NCI-H774 (cell line): ENCODE measurements at places on chromosomes 4 and X.

GRCh38 chrX:155086202-155086840, 15.0 kb downstream of the BRCC3 start:
- no peak for DNase-seq

DNA sequence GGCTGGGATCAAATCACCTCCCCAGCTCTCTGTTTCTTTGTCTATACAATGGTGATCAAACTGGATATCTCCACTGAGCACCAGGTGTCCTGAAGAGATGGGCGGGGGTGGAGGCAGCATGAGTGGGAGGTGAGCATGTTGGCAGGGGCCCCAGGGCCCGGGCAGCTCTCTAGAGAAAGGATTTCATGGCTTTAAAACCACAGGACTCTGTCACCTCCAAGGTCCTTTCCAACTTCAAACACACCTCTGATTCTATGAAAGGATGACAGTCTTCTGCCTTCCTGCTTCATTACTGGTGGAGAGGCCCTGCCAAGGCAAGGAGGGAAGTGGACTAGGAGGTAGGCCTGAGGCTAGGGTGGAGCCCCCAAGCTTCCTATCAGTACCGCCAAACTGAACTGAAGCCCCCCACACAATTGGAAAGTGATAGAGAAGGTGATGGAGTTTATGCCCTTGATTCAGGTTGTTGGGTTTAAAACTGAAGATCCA, 38.6 kb downstream of the TRIM2 start:
- no peak for DNase-seq

DNA sequence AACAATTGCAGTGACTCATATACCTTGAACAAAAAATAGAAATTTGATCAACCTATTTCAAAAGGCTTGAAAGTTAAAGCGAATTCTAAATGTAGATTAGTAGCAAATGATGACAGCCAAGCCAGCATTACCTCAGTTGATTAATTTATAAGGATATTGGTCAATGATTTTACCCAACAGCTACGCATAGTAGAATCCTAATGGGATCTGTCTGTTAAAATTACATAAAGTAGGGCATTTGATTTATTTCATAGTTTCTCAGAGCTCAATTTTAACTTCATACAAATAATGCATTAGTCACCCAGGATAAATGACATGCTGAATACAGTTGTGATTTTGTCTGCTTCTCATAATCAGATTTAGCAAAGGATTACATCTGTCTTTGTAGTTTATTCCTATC, 12.0 kb downstream of the AFF2 start:
- no peak for DNase-seq

- no peak for DNase-seq
Observed at GRCh38 chr4:1061760-1062159, 50.3 kb downstream of the FGFRL1 start.
